Fibroblast of skin of back (primary cell): ENCODE measurements at places on chromosomes 11 and 22.
A peak's percentile ranks its signal among the peaks of the same experiment; 100 is the strongest.

GRCh38 chr11:2270322-2271076 lies at the start of gene ASCL2:
TSS of gene ASCL2 (minus strand) at chr11:2270588. CDS start at chr11:2270332, 256 bp downstream.
- DNase-seq: no peak

GRCh38 chr22:33335611-33336279 lies 277.6 kb upstream of the SYN3 start:
- no peak for DNase-seq

GRCh38 chr22:41832553-41833368 lies at the start of gene SREBF2:
TSS of gene SREBF2 (plus strand) at chr22:41833105. CDS start at chr22:41833271, 166 bp downstream.
- DNase-seq: peak; percentile 100

DNA sequence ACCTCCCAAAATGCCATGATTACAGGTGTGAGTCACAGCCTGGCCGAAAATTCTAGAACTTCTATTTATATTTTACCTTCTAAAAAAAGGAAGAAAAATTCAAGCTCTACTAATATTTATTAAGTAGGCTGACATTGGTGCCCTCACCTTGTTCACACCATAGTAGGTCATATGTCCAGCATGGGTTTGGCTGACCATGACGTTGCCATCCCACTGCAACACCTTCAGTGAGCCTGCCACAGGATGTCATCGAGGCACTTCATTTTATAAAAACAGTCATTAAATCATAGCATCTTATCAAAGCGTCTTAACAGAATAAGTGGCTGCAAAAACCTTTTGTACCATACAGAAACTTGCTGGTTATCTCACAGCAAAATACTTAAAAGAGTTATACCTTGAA lies 58.3 kb downstream of the LRRC32 start:
- no peak for DNase-seq

- DNase-seq: no peak
Measured at GRCh38 chr11:68551223-68551622, 90.7 kb downstream of the PPP6R3 start.

DNA sequence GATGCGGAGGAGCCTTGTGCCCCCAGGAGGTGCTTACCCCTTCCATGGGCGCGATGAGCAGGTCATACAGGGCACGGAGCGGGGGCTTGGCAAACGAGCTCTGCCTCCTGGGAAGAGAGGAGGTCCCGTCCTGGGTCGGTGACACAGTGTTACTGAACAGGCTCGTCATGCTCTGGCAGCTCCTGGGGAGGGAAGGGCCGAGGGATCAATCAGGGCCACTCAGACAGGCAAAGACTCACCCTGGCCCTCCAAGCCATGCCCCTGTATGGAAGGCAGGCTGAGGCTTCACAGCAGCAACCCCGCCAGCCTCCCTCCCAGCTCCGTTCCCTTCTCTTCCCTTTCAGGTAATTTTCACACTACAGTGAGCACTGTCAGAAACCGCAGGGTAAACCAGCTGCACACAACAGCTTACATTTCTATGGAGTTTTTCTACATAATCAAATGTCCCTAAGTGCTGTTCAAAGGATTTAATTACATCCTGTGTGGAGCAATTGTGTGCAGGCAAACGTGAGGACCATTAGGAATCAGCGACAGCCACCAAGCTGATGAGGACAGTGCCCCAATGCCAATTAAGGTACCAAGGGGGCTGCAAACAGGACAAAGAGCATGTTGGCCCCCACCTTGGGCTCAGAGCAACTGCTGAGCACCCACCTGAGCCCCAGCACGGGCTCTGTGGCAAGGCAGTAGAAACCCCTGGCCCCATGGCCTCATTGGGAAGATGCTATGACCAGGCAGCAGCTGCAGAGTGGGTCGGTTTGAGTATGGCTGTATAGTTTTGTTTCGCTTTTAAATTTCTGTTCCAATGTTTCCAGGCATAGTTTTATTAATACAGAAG lies 95.4 kb upstream of the PITPNB start:
- DNase-seq: no peak

- DNase-seq: no peak
Measured at GRCh38 chr11:34407121-34407813, 31.5 kb upstream of the CAT start.
